ENCODE measurements at places on chromosomes 7 and 10. TPM values are rescaled to one million over a fixed set of nuclear protein-coding genes. Genes with fewer than 3 reads are reported as not detected.

- DNase-seq = no peak
Measured at GRCh38 chr7:71659622-71660021, 527.7 kb downstream of the GALNT17 start.

- no peak for DNase-seq
Measured at GRCh38 chr7:76069238-76069638, 21.3 kb downstream of the MDH2 start.

GRCh38 chr7:120588416-120588815 lies 269.5 kb downstream of the TSPAN12 start:
- no peak for DNase-seq

GRCh38 chr10:12431151-12432101 lies 82.1 kb downstream of the CAMK1D start:
- no peak for DNase-seq

- no peak for DNase-seq
Measured at GRCh38 chr7:43658718-43659548, 70.4 kb downstream of the COA1 start.

GRCh38 chr10:815338-816090 lies 116.0 kb downstream of the LARP4B start:
- DNase-seq = no peak

DNA sequence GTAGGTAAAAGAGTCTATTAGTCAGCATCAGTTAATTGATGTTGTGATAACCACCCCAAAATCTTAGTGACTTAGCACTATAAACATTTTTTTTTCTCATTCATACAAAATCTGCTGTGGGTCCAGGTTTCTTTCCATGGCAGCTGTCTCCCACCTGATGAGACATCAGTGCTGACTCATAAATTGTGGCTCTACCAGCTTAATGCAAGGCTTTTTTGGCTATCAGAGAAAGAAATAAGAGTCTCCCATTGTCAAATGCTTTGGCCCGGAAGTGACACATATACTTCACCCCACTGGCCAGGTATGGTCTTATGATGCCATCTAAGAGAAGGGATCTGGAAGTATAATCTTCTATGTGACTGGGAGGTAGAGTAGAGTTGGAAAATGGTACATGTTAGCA lies 14.5 kb downstream of the DNAJB9 start:
- no peak for DNase-seq

DNA sequence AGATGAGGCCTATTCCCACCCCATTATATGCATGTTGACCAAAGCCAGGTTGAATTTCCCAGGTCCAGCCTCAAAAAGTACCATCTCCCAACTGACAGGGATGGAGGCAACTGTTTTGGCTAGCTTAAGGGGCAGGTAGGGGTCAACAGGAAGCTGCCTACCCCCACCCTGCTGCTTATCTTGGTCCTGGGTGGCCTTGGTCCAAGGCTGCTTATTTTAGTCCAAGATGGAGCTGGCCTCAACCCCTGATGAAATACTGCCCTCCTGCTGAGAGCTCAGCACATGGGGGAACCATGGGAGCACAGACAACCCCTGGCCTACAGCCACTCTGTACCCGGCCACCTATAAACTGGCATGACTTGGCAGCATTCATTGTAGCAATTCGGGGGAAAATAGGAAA lies 23.1 kb downstream of the MYO1G start:
- DNase-seq = no peak

DNA sequence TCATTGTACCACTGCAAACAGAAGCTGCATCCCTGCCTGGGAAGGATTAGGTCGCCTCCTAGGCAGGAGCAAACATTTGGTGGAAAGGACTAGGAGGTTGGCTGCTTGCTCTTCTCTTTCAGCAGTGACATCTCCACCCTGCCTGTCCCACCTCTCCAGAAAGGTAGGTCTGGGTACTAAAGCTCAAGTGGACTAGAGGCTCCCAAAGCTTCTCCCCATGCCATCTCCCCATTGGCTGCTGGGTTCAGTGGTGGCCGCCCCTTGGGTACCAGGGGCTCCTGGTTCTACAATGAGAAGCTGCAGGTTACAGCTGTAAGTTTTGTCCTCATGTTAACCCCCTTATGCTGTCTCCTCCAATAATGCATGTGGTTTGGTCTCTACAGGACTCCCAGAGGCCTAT lies 180.7 kb upstream of the MKI67 start:
- DNase-seq = no peak

GRCh38 chr7:69603937-69604494 lies 5.7 kb downstream of the AUTS2 start:
- no peak for DNase-seq

DNA sequence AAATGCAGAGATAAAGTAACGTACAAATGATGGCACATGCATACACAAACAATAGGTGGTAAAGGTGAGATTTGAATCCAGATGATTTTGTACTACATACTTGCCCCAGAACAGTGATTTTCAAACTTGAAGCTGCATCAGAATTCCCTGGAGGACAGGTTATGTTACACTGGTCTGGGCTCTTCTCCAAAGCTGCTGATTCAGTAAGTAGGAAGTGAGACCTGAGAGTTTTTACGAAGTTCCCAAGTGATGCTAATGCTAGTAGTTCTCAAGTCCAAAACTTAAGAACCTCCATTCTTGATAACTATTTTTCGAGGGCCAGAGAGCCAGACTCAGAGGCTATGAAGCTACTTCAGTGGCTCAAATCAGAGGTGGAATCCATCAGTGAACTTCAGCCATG lies 159.0 kb upstream of the POM121L12 start:
- DNase-seq = no peak

- DNase-seq = no peak
Measured at GRCh38 chr10:14309593-14309992, 21.1 kb downstream of the FRMD4A start.

GRCh38 chr7:50068026-50068425 lies 25.0 kb downstream of the ZPBP start:
- DNase-seq = no peak

GRCh38 chr7:1804310-1804709 lies 134.2 kb downstream of the ELFN1 start:
- no peak for DNase-seq

GRCh38 chr10:49023752-49024151 lies 84.1 kb upstream of the LRRC18 start:
- DNase-seq = no peak

GRCh38 chr7:152383341-152384234 lies 52.2 kb downstream of the KMT2C start:
- DNase-seq = no peak

GRCh38 chr10:30368065-30368718 lies 19.1 kb upstream of the MTPAP start:
- peak; percentile 69 for DNase-seq

GRCh38 chr10:17673471-17674061 lies 29.6 kb downstream of the STAM start:
- no peak for DNase-seq

Gene C10orf71
- total RNA-seq = 108 TPM

Gene CDH23
- total RNA-seq = 4.8 TPM

Gene GBX1
- 2.4 TPM for total RNA-seq

Gene LRIT1
- total RNA-seq = not detected
